ENCODE measurements at places on chromosomes 12 and 14.

- no peak for DNase-seq
Observed at GRCh38 chr12:15299947-15300346, 22.4 kb upstream of the PTPRO start.

- no peak for DNase-seq
Observed at GRCh38 chr14:63487724-63488123, 55.5 kb downstream of the PPP2R5E start.

- DNase-seq = no peak
Observed at GRCh38 chr14:67435603-67436002, 23.6 kb upstream of the PLEK2 start.

- no peak for DNase-seq
Observed at GRCh38 chr14:36771028-36771640, 109.5 kb downstream of the PAX9 start.

DNA sequence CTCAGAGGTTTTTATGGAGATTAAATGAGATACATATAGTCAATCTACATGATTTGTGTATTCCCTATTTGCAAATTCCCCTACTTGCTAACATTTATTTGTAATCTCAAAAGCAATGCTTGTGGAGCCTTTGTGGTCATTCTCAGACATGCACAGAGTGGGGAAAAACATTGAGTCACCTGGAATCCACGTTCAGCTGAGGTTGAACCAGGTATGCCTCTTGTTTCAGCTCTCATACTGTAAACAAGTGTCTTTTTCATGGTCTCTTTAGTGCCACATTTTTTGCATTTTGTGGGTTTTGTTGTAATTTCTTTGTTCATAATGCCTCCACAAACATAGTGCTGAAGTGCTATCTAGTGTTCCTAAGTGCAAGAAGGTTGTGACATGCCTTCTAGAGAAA lies 181.9 kb downstream of the BCAT1 start:
- DNase-seq = no peak

DNA sequence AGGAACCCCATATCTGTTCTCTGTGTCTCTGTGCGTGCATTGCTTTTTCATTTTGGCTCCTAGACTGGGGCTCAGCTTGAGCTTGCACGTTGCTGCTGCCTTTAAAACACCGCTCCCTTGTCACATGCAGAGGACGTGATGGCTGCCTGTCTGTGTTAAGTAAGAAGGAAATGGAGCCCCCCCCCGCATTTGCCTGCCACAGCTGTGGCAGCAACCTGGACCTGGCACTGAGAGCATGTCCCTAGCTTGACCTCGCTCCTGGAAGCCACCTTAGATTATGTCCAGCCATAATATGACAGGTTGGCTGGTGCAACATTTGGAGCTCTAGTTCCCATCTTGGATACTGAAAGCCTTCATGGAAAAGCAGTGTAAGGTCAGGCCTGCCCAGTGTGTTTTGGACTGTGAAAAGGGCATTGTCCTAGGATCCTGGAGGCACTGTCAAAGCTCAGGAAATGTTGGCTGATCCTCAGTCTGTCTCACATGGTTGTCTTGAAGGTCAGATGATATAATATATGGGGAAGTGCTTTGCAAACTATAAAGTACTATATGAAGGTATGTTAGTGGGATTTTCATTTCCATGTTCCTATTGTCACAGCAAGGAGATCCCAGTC lies 73.8 kb downstream of the PRKCH start:
- DNase-seq = no peak

DNA sequence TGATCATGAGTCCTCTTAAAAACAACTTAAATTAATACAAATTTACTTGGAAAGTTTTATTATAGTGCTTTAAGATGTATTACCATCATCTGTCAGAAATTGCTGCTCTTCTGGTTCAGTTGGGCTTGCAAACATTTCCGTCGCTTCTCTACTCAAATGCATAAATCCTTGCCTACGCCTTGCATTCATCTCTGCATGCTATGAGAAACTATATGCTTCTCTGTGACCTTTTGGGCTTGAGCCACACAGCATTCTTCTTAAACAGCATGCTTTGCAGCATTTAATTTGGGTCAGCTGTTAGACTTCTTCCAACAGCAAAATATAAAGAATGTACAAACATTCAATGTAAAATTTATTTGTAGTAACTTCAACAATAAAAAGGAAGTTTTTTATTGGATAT lies 305.7 kb upstream of the FLRT2 start:
- no peak for DNase-seq

DNA sequence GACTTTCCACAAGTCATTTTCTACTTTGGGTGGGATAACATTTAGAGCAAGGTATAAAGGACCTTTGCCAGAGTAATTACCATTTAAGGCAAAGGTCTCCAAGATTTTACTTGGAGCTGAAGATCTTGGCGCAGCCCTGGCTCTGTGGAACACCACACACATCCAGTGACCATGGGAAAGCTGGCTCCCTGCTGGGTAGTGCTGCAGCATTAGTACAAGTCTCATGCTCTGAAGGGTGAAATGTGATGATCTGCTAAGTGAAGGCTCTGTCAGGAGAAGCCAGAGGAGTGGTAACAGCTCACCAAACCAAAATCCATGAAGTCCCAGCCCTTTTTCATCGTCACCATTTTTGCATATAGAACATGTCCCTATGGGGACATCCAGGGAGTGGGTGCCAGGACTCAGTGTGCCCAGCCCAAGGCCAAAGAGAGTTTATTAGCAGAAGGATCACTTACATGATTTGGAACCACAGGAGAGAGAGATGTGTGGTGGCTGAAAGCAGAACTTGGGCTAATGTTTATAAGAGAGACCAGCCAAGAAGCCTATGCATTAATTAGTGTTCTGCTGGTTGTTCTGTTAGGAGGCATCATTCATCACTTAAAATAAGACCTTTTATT lies 110.7 kb downstream of the SLC38A6 start:
- no peak for DNase-seq

DNA sequence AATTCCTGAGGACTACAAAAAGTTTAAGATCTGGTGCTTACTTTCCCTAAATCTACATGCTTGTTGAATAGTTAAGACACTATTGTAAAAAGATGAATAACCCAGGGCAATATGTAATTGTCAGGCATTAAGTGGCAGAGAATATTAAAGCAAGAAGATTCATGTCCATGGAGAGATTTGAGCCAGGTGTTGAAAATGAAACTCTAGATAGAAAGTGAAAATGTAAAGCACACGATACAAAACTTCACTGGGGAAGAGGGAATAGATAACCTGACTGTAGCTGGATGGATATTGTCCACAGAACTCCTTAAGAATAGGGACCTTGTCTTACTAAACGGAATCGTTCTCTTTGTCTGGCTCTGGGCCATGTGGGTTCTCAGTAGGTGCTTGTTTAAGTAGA lies 5.0 kb downstream of the CAND1 start:
- no peak for DNase-seq

DNA sequence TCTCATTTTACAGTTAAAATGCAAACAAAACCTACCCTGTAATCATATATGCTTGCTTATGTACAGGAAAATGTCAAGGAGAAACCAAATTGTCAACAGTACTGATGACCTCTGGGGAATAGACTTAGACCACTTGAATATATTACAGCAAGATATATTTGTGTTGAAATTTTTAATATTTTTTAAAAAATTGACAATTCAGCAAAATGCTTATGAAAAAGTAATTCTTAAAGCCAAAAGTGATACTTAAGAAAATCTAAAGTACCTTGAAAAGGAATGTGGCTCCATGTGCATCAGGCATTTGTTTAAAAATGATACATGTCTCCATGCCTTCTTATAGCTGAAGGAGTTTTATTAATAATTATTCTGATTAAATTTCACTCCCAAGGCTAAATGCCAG lies 49.2 kb downstream of the PTPN21 start:
- no peak for DNase-seq

- no peak for DNase-seq
Observed at GRCh38 chr12:124328116-124328515, 33.2 kb downstream of the RFLNA start.

DNA sequence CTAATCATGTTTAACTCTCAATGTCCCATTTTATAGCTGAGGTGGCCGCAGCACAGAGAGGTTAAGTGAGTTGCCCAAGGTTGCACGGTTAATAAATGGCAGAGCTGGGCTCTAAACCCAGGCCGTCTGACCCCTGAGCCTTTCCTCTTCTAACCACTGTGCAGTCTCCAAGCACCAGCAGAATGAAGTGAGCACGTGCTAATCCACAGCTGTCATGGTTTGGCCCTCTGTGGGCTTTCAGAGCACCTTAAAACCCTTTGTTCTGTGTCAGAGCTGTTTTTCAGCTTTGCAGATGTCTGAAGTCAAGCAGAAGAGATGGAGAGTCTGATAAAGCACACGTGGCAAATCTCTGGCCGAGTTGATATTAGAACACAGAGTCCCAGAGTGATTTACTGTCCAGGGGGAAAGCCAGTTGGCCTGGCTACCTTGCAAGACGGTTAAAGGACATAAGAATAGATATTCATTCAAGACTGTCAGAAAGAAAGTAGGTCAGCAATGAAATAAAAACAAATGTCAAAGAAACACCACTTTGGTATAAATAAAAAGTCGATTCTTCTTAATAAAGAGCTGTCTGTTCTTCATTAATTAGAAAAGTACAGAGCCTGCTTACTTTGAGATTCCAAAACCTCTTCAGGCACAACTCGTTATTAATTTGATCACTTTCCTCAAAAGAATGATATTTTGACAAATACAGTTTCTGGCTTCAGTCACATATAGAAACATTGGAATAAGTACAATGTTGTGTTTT lies 107.3 kb downstream of the CRADD start:
- DNase-seq = no peak

DNA sequence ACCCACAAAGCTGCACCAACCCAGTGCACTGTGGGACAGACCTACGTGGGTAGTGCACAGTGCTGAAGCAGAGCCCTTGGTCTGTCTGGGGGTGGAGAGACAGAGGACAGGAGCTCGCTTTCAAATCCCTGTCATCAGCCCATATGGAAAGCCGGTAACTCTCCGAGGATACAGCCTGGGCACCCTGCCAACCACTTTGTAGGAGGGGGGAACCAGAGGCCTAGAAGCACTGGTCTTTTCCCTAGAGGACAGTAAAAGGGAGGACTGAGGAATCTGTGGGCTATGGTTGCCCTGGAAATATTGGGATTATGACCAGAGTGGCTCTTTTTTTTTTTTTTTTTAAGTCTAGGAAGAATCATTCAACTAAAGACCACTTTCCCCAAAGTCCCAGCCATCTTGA lies 74.3 kb downstream of the MAP3K9 start:
- no peak for DNase-seq

GRCh38 chr12:124006846-124007713 lies 34.1 kb downstream of the ZNF664 start:
- no peak for DNase-seq

- no peak for DNase-seq
Observed at GRCh38 chr12:27999970-28000369, 27.4 kb upstream of the PTHLH start.

DNA sequence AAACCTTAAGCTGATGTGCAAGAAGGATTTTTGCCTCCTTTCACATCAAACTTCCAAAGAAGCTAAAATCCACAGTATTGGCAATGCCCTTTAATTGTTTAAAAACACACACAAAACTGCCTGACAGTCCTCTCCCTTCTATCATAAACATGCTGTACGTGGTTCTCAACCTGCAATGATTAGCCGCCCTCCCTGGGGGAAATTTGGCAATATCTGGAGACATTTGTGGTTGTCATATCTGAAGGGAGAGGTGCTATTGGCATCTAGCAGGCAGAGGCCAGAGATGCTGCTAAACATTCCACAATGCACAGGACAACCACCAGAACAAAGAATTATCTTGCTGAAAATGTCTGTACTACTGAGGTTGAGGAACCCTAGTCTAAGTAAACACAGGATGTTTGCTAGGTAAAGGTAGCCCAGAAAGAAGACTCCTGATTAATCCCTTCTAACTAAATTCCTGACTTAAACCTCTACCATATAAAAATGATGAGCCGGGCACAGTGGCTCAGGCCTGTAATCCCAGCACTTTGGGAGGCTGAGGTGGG lies 1.2 kb downstream of the ACOT6 start:
- DNase-seq = no peak

- no peak for DNase-seq
Observed at GRCh38 chr12:112590281-112590680, 171.5 kb downstream of the PTPN11 start.

DNA sequence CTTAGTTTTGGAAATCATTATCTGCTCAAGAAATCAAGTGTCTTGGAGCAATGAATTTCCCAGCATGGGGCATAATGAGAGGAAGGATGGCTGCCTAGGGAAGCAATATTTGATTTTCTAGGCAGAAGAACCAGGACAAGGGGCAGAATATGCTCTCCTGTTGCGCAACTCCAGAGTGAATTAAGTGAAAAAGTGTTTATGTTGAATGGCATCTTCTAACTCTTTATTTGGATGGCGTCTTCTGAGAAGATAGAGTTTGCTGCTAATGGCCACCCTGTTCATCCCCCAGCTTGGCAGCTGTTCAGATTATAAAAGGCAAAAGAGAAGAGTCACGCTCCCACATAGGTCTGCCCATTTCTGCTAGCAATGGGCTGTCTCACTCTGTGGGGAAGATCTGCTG lies 1278.1 kb downstream of the AACS start:
- DNase-seq = no peak

DNA sequence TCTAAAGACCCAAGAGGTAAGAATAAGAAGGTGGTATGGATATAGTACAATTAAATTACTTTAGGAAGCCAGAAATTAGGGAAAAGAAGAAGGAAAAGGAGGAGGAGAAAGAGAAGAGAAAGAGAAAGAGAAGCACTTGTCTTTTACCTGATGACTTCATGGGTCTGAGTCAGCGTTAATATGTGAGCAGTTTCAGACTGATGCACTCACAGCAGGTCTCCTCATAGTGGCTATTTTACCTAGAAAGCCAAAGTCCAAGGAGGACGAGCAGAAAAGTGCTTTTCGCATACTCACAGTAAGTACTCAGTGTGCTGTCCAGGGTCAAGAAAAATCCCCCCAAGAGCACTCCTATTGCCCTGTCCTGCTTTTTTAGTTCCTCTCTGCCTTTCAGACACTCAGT lies 222.1 kb downstream of the C12orf42 start:
- no peak for DNase-seq

DNA sequence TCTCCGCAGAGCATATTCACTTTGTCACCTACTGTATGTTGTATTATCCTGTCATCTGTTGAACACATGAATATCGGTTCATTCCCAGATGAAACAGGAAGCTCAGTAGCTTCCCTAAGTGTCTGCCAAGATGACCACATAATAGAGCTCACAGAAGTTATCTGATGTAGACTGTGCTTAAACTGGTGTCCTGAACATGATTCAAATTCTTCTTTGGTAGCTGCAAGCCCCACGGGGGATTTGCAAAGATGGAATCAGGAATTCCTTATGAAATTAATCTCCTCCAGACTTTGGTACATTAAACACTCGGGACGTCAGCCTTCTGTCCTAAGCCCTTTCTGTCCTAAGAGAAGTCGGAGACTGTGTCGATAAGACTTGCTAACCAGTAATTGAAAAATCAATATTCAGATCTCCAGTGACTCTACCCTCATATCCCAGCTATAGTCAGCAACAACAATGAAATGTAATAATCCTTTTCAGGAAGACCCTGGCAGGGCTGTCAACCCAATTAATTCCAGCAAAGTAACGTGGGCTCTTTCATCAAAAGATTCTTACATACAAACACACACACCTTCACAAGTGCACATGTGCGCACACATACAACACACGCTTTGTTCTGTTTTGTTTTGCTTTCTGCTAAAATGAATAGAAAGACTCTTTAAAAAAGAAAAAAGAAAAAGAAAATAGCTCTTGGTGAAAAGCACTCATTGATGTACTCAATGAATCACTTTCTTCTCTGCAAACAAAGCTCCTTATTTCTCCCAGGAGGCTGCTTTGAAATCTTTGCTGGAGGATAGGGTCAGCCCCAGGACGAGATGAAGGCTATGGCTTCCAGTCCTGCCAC lies 127.2 kb downstream of the RIMBP2 start:
- DNase-seq = no peak

All from stimulated activated CD8-positive, alpha-beta memory T cell treated with anti-CD3 and anti-CD28 coated beads, Interleukin-7, amount 100 ng/mL, for 1 hour (primary cell).